ENCODE measurements at places on chromosomes 3 and 15.

DNA sequence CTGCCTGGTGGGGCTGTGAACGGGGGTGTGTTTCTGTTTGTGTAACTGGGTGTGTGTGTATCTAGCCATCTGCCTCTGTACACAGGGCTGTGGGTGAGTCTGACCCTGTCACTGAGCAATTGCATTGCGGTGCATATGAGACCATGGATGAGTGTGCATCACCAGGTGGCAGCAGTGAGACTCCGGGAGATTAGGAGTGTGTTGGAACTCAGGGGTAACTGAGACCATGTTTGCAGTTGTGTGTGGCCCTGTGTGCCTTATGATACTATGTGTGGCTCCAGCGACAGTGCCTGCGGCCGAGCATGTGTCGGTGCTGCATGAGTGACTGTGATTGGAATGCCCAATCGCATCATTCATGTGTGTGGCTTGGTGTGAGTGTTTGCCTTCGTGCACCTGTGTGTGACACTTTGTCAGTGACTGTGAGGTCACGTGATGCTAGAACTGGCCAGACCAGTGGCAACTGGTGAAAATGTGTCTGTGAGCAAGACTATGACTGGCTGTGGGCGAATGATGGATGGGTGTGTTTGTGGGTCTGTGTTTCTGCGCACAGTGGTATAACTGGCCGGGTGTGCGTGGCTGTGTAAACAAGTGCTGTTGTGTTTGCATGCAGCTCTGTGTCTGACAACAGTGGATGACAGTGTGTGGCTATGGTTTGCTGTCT lies 14.0 kb downstream of the VILL start:
- DNase-seq: no peak

DNA sequence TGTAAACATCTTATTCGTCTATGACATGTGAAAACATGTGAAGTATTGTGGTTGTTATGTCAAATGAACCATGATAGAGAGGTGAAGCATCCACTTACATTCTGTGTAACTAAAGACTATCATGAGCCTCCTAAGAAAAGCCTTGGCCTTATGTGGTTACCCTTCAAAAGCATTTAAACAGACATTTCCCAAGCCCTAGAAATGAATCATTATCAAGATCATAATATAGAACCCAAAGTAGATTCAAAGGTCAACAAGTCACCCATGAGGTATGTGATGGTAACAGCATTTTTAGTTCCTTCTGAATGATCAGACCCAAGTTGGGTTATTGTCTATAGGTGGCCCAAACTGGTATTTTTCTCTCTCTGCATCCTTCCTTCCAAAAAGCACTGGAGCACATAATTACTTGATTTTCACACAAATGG lies 408.0 kb downstream of the TBL1XR1 start:
- DNase-seq: no peak

- no peak for DNase-seq
Measured at GRCh38 chr3:140298569-140299070, 363.6 kb downstream of the CLSTN2 start.

- no peak for DNase-seq
Measured at GRCh38 chr3:36965440-36965839, 20.6 kb upstream of the TRANK1 start.

DNA sequence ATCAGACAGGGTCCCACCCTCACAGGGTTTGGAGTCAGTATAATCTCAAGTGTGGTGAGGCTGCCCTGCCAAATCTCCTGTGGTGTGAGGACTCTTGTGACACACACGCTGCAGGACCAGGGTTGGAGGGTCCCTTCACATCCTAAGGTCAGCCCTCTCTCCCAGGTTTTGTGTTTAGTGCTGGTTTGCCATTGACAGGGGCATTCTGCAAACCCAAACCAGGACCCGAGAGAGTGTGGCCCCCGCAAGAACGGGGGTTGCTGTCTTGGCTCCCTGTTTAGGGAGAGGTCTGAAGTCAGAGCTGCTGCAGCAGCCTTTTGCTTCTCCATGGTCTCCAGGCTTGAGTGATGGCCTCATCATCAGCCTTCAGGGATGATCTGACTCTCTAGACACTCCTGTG lies 14.7 kb downstream of the FAM107A start:
- no peak for DNase-seq

GRCh38 chr15:90160781-90161727 lies 40.1 kb upstream of the SEMA4B start:
- DNase-seq: no peak

DNA sequence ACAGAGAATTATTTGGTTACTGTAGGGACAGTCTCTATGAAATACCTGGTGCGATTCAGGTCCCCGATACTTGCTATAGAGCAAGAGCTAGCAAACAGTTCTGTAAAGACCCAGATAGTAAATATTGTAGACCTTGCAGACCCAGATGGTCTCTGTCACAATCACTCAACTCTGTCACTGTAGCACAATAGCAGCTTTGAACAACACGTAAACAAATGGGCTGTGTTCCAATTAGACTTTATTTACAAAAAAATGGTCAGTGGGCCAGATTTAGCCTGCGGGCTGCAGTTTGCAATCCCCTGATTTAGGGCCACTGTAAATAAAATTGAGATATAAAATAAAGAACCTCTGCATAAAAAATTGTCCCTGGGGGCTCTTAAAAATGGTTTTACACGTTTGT lies 127.7 kb downstream of the SV2B start:
- no peak for DNase-seq

GRCh38 chr3:192899540-192899982 lies 18.1 kb downstream of the MB21D2 start:
- DNase-seq: no peak

- DNase-seq: no peak
Measured at GRCh38 chr3:135564696-135565095, 400.8 kb upstream of the PPP2R3A start.

GRCh38 chr3:122094693-122095092 lies 39.5 kb downstream of the CD86 start:
- DNase-seq: no peak

- no peak for DNase-seq
Measured at GRCh38 chr15:84859144-84859543, 25.3 kb upstream of the SLC28A1 start.

GRCh38 chr15:47504624-47505256 lies 212.6 kb upstream of the SEMA6D start:
- DNase-seq: no peak

- DNase-seq: no peak
Measured at GRCh38 chr3:56624725-56625124, 58.3 kb downstream of the TASOR start.

GRCh38 chr3:174397848-174398247 lies 461.3 kb upstream of the NAALADL2 start:
- no peak for DNase-seq

GRCh38 chr3:149792452-149793270 lies at the start of gene ANKUB1:
Gene ANKUB1, minus strand, starts transcription at chr3:149792554. Its CDS starts 188 bp downstream, at chr3:149792366.
- DNase-seq: no peak

DNA sequence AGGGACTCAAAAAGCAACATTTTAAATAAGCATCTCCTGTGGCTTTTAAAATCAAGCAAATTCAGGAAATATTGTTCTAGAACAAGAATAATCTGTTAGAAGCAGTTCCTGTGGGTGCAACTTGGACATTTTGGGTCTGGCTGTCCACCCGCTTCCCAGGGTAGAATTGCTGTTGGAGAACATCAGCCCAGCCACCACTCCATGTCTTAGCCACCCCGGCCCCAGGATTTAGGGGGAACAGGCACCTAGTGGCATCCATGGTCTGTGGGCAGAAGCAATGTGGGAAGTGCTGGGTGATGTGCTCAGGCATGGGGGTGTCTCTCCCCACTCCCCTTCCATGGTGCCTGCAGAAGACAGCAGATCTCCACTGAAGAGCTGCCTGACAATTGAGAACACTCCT lies 162.6 kb downstream of the KLF13 start:
- DNase-seq: no peak

- DNase-seq: no peak
Measured at GRCh38 chr15:90829942-90830440, 38.4 kb upstream of the FURIN start.

- DNase-seq: no peak
Measured at GRCh38 chr15:100878648-100879047, 983 bp upstream of the ALDH1A3 start.

DNA sequence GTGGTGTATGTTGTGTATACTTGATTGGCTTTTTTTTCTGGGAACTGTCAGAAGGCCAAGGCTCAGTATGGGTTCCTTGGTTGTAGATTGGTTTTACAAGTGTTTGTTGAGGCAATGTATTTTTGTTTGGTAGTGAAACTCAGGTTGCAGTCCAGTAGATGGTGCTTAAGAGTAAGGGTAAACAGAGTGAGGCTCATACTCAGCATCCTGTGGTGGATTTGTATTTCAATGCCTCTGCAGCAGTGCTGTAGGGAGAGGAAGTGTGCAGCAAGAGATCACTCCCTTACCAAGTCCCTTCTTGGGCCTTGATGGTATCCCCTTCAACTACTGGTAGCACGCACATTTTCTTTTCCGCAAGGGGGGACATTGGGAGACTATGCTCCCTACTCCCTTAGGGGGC lies 428.5 kb upstream of the CNTN3 start:
- no peak for DNase-seq

DNA sequence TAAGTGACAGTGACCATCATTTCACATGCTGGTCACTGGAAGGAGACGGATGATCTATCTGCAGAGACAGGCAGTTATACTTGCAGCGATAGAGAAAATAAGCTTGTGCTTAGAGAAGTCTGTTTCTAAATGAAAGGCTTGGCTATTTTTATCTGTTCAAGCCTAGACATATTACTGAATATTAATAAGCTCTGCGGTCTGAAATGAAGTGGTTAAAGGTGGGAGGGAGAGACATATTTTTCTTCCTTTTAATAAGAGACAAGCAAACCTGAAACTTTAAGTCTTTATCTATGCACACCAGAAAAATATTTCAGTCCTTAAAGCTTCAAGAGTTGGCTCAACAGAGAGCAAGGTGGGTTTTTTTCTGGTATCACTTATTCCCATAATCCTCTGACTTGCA lies 99.0 kb downstream of the CD200R1L start:
- no peak for DNase-seq

GRCh38 chr3:30245858-30246622 lies 360.4 kb upstream of the TGFBR2 start:
- no peak for DNase-seq

DNA sequence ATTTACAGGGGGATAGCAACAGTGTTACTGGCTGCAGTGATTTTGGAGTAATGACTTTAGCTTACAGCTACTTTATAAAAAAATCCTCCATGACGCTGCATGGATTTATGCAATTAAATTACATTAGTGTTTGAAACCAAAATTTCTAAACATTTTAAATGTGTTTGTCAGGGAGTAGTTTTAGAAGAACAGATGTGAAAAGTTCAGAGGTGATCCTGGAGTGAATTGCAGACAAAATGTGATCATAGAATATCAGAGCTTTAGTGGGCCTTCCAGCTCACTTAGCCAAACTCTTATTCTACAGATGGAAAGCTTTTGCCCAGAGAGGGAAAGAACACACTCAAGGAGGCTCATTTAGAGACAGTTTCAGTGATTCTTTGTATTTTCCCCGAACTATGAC lies 376.3 kb downstream of the LPP start:
- DNase-seq: no peak

DNA sequence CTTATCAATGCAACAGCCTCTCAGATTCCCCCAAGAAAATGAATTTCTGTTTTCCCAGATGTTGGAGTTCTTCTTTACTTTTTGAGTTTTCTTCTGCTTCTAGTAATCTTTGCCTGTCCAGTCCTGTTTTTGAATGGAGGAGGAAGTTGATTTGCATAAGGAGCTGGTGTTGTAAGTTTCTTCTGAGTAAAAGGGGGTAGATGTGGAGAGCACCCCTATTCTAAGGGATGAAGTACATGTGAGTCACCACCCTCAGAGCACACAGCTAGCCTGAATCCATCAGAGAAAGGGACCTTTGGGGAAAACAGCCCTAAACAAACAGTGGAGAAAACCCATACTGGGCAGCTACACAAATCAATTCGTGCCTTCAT lies 34.5 kb downstream of the ACAA1 start:
- DNase-seq: no peak

GRCh38 chr3:140429791-140430190 lies 248.1 kb upstream of the TRIM42 start:
- DNase-seq: no peak

- DNase-seq: no peak
Measured at GRCh38 chr15:57138349-57138788, 219.9 kb downstream of the TCF12 start.
